M059J (cell line): ENCODE measurements at places on chromosomes 1 and 21. TPM values are rescaled to one million over a fixed set of nuclear protein-coding genes. Genes with fewer than 3 reads are reported as not detected.

- no peak for DNase-seq
Measured at GRCh38 chr1:154501423-154502065, 475 bp upstream of the TDRD10 start.

- peak; percentile 66 for DNase-seq
Measured at GRCh38 chr1:229940684-229941083, 126.4 kb upstream of the GALNT2 start.

DNA sequence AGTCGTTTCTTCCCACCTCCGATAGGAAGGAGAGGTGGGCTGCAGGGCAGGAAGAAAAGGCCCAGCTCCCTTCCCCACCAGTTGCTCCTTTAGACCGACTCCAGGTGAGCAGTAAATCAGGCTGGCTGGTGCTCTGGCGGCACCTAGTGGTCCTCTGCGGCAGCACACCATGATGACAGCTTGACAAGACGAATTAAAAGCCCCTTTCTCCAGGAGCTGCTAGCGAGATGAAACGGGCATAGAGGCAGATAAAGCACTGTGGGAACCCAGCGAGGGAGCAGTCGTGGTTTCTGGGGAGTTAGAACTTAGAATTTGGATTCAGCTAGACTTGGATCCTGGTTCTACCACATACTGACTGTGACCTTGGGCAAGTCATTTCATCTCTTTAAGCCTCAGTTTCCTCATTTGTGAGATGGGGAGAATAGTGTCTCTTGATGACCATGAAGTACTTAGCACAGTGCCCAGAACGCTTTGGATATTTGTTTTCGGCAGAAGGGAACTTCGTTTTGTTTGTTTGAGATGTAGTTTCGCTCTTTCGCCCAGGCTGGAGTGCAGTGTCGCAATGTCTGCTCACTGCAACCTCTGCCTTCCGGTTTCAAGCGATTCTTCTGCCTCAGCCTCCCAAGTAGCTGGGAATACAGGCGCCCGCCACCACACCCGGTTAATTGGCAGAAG lies 21.8 kb upstream of the COL9A2 start:
- peak; percentile 80 for DNase-seq

DNA sequence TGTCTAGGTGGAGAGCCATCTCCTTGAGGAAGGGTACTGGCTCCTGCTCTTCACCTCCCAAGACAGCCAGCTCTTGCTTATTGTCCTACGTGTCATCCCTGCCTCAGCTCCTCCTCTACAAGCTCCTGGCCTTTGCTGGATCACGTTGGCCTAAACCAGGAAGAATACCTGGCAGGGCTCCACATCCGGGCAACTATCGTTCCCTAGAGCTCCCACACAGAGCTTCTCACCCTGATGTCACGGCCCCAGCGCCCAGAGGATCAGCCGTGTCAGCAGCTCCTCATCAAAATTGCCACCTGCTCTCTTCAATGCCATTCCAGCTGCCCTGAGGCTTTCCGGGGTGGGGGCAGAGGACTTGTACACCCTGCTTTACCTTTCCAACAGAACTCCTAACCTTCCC lies 1.9 kb upstream of the TPM3 start:
- peak; percentile 72 for DNase-seq

- DNase-seq: no peak
Measured at GRCh38 chr1:163381487-163382184, 59.9 kb downstream of the NUF2 start.

DNA sequence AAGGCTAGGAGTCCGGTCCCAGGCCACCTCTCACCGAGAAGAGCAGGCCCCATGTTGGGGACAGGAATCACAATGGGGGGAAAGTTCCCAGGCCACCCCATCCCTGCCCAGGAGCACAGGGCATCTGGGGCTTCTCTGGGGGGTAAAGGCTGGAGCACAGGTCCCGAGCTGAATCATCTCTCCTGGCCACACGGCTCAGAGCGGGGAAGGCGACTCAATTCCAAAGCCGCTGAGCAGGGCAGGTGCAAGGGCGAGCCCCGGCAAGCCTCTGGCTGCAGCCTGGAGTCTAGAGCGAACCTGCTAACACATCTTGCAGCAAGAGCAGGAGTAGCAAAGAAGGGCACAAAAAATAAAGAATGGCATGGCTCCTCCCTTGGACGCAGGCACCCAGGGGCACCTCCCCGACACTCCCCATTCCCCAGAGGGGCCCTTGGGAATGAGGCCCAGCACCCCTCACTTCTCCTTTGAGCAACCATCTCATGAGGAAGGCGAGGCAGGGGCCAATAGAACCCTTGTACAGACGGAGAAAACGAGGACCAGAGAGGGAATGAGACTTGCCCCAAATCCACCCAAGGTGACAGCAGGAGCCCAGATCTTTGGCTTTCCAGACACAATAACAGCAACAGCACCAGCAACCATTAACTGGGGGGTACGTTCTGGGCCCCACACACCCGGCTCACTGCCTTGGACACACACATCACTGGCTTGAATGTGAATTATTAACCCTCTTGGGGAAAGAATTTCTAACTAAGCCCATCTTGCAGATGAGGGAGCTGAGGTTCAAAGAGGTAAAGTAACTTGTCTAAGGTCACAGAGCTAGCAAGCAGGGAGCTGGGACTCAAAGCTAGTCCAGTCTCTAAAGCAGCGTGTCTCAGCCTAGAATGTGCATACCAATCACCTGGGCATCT lies 20.7 kb upstream of the ALDH4A1 start:
- peak; percentile 40 for DNase-seq

DNA sequence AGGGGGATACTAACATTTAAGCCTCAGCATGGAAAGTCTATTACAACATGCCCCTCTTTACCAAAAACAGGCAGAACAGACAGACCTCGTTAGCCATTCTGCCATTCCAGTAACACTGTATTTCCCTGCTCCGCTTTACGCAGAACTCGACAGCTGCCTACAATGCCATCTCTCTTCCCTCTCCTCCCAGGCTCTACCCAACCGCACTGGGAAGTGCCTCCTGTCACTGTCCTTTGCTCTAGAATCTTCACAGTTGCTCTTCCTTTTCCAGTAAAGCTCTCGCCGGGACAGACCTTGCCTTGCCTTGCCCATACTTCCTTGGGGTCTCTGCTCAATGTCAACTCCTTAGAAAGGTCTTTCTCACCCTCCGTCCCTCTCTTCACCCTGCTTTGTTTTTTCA lies 22.8 kb downstream of the COA6 start:
- no peak for DNase-seq

GRCh38 chr1:243742819-243743218 lies 107.2 kb downstream of the AKT3 start:
- peak; percentile 87 for DNase-seq

DNA sequence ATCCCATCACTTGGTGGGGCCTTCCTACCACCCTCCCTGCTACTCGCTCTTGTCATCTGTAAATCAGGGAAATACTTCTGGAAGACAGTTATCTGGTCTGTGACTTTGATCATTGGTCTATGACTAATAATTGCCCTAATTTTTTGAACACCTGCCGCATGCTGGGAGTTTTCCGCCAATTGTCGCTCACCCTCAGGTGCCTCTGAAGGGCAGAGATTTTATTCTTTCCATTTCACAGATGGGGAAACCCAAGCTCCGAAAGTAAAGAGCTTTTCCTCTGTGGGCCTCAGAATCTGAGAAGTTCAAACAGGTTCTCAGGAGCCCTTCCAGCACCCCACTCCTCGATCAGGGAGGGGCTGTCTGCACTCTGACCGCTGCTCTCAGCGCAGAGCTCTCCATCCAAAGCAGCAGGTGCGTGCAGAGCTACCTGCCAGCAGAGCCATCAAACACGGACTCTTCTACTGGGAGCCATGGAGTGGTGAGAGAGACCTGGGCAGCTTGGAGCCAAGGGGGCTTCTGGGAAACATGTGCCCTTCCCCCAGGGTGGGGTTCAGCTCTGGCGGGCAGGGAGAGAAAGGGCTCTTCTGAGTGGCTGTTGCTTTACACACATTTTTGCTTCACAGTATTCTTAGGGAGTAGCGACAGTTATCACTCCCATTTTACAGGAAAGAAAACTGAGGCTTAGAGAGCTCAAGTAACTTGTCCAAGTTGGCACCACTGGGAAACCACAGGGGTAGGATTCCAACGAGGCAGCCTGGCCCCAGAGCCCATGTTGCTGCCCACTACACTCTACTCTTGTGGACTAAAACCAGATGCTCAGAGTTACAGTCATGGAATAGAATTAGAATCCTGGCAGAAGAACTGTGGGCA lies 5.8 kb upstream of the RUNX3 start:
- DNase-seq: no peak

GRCh38 chr1:111837393-111837792 lies 81.7 kb downstream of the DDX20 start:
- DNase-seq: no peak

GRCh38 chr1:213983493-213984386 lies 4.0 kb upstream of the PROX1 start:
- no peak for DNase-seq

GRCh38 chr1:89723863-89724262 lies 90.9 kb downstream of the LRRC8C start:
- DNase-seq: no peak

- DNase-seq: no peak
Measured at GRCh38 chr1:226643611-226644540, 95.2 kb downstream of the ITPKB start.

DNA sequence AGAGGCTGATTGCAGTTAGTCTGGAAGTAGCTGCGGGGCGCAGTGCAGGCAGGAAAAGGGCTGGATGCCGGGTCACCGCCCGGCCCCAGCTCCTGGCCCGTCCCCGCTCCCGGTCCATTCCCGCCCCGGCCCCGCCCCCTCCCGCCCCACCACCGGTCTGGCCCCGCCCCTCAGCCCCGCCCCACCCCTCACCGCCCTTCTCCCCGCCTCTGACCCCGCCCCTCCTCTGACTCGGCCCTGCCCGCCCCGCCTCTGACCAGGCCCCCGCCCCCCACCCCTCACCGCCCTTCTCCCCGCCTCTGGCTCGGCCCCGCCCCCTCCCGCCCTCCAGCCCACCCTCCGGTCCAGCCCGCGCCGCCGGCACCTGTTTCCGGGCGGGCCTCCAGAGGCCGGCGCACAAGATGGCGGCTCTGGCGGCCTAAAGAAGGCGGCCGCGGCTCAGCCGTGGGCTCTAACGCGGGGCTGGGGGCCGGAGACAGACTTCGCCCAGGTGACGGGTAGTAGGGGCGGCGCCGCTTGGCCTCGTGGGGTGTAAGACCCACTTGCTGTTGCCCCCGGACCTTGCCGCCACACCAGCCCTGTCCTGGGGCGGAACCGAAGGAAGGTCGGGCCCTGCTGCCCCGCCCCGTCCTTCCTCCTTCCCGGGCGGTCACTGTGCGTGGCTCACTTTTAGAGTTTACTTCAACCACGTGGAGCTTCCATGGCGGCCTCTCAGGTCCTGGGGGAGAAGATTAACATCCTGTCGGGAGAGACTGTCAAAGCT lies at the start of gene UBIAD1:
Gene UBIAD1 (plus strand): TSS at position 367 of the 763 bp plus-strand sequence. CDS start 334 bp downstream, at position 701.
- DNase-seq: peak; percentile 77

DNA sequence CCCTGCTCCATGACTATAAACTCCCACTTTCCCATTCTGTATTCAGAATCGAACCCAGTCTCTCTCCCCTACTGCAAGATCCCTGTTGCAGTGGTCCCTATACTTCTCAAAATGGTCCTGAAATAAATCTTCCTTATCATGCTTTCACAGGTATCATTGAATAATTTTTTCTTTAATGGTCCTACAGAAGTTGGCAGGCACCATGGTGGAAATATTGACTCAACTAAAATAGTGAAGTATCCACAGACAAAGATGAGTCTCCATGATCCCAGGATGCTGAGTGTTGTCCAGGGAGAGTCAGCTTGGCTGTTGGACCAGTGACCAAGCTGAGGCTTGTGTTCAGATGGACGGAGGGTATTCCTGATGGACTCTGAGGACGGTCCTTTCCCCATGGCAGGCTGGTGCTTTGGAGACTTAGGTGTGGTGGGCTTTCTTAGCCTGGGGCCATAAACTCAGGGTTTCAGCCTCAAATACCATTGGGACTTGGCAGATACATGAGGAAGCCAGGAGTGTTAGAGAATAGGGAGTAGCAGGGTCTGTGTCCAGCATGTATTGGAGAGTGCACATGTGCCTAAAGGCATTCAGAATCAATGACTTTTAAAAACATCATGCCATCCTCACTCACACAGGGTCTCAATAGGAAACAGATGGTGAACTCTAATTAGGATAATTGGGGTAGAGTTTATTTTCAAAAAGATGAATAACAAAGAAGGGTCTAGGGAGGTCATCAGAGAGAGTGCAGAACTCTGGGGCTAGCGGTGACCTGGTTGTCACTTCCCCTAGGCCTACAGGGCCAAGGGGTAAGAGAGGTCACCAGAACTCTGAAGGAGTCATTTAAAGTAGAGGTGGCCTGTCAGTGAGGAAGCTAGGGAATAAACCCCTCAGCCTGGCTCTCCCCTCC lies 19.8 kb downstream of the TINAGL1 start:
- DNase-seq: no peak

DNA sequence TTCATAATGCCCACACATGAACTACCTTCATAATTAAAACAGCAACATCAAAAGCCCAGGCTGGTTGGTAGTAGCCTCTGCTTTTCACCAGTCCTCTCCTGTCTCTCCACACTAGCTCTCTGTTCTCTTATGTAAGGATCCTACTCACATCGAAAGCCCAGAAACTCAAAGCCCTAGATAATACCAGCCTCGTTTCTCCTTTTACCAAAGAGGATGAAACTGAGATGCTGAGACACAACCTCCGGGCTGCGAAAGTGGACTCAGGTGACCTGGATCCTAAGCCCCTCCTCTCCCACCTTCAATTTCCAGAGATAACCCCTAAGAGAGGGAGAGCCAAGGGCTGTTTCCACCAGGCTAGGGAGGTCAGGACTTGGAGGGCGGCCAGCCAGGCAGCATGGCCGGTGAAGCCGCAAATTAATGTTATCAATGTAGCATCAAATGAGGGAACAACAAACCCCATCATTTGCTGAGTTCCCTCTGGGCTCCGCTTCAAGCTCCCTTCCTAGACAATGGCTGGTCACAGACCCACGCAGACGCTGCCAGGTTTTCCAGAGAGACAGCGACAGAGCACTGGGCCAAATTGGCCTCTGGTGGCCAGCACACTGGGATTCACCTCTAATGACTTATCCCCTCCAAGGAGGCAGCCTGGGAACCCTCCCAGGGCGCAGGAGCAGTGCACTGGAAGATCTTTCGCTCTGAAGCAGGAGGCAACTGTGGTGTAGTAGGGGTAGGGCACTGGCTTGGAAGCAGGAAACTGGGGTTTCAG lies 20.7 kb upstream of the STMN1 start:
- peak; percentile 47 for DNase-seq

GRCh38 chr1:157034137-157034800 lies 11.3 kb downstream of the ARHGEF11 start:
- no peak for DNase-seq

- DNase-seq: peak; percentile 95
Measured at GRCh38 chr1:164611754-164612642, 53.0 kb downstream of the PBX1 start.

GRCh38 chr1:170735366-170736263 lies 71.7 kb downstream of the PRRX1 start:
- no peak for DNase-seq

Gene FOXD3
- 0.20 TPM in 1 of 2 replicates, not detected in the other for total RNA-seq

Gene OR6N1
- not detected in 2 replicates for total RNA-seq

Gene KCNH1
- 2.8 and 3.2 TPM in 2 replicates for total RNA-seq

Gene TMEM269
- total RNA-seq: 0.02 TPM in 1 of 2 replicates, not detected in the other

Gene NGF
- 7.6 and 9.7 TPM in 2 replicates for total RNA-seq

Gene MORC3
- total RNA-seq: 25.9 and 35.2 TPM in 2 replicates

Gene SAMD11
- 30.5 and 59.8 TPM in 2 replicates for total RNA-seq

Gene ADORA3
- total RNA-seq: not detected in 2 replicates

Gene TSPEAR
- not detected in 2 replicates for total RNA-seq

Gene CFAP298
- total RNA-seq: 75.3 and 77.0 TPM in 2 replicates

Gene LAMC2
- total RNA-seq: 3.3 and 3.4 TPM in 2 replicates

Gene COA7
- total RNA-seq: 8.5 and 10.1 TPM in 2 replicates
